Mesendoderm (in vitro differentiated cells): ENCODE measurements at places on chromosomes 1 and 21.

DNA sequence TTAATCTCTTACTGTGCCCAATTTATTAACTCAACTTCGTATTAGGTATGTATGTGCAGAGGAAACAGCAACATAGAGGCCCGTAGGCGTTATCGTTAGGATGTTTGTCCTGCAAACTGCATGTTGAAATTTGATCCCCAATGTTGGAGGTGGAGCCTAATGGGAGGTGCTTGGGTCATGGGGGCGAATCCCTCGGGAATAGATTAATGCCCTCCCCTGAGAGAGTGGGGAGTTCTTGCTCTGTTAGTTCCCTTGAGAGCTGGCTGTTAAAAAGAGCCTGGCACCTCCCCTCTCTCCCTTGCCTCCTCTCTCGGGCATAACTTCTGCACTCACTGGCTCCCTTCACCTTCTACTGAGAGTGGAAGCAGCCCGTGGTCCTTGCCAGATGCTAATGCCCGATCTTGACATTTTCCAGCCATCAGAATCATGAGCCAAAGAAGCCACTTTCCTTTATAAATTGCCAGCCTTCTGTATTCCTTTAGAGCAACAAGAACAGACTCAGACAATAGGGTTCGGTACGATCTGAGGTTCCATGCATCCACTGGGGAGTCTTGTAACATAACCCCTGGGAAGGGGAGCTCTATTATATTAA is 149.0 kb upstream of the RAB4A start:
- no peak for DNase-seq

DNA sequence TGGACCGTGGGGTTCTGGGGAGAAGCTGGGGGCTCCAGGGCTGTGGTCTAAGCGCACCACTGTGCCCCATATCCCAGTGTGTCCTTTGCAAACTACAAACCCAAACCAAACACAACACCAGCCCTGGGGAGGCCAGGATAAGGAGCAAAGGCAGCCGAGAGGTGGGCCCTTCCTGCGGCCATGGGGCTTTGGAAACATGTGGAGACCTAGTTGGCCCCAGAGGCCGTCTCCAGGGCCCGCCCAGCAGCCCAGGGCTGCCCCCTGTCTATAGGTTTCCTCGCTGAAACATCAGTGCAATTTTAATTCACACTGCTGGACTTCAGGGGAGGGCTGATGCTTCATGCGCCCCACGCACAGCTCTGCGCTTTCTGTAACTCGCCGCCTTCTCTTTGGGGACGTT is 61.3 kb downstream of the PRDM16 start:
- no peak for DNase-seq

- peak; percentile 92 for DNase-seq
These were observed 3.0 kb downstream of the RUSC1 start for GRCh38 chr1:155323729-155324036.

GRCh38 chr1:113124366-113124765 is 51.4 kb downstream of the LRIG2 start:
- DNase-seq: no peak

- DNase-seq: no peak
These were observed 5.7 kb upstream of the ACBD6 start for GRCh38 chr1:180507795-180508724.

DNA sequence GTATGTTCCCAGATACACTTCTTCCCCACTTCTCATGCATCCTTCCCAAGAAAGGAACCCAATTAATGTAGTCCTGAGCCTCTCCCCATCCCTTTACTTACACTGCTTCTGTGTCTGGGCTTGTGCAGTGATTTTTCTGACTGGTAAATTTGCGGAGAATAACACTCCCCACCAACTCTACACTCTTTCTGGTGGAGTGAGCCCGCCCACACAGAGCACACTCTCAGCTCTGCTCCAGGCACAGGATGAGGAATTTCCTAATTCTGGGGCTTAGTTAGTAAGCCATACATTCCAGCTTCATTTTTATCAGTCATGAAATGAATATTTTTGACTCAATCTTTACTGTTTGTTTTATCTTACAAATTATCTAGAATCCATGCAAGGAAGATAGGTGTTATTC is 38.6 kb downstream of the FMO4 start:
- no peak for DNase-seq

- peak; percentile 88 for DNase-seq
These were observed 49.6 kb downstream of the ST6GALNAC3 start for GRCh38 chr1:76124196-76124595.

DNA sequence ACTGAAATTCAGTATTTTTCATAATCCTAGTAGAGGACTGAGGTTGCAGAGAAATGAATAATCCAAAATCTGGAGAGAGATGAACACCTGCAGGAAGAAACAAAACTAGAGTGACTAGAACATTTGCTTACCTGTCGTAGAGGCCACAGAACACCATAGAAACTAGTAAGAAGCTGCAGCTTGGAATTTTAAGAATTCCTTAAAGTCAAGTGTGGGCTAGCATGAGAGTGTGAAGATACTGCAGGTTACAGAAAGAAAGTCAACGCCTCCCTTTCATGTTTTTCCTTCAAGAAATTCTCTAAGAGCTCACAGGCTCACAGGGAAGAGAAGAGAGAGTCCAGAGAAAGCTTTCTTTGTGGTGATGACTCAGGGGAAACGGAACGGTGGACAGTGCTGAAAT is 633.7 kb downstream of the LRRIQ3 start:
- peak; percentile 69 for DNase-seq

DNA sequence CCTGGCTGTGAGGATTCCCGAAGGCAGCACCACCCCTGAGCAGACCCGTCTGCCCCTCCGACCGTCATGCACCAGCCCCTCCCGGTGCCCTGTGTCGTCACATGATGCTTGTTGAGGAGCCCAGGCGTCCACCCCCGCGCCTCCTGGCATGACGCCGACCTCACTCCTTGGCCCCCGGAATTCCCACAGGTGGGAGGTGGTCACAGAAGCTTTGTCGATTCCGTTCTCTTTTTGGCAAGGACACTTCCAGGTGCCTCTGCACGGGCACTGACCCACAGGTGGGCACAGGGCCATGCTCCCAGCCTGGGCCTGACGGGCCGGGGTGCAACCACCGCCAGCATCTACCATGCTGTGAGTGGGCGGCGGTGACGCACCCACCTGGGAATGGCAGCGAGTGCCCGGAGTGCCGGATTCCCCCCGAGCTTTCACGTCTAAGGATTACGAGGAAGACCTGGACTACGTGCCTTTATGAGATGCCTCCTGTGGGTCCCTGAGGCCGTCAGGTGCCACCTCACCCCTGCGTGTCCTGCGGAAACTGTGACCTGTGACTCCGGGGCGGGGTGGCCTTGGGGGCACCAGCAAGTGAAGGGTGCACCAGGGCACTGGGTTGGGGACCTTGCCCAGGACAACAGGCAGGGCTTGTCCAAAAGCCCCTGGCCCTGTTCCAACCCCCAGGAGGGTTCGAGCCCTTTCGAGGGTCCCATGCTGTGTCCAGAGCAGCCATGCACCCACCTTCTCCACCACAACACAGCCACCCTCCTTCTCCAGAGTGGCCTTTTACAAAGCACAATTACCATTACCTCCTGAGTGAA is 31.4 kb upstream of the COL6A1 start:
- DNase-seq: no peak

DNA sequence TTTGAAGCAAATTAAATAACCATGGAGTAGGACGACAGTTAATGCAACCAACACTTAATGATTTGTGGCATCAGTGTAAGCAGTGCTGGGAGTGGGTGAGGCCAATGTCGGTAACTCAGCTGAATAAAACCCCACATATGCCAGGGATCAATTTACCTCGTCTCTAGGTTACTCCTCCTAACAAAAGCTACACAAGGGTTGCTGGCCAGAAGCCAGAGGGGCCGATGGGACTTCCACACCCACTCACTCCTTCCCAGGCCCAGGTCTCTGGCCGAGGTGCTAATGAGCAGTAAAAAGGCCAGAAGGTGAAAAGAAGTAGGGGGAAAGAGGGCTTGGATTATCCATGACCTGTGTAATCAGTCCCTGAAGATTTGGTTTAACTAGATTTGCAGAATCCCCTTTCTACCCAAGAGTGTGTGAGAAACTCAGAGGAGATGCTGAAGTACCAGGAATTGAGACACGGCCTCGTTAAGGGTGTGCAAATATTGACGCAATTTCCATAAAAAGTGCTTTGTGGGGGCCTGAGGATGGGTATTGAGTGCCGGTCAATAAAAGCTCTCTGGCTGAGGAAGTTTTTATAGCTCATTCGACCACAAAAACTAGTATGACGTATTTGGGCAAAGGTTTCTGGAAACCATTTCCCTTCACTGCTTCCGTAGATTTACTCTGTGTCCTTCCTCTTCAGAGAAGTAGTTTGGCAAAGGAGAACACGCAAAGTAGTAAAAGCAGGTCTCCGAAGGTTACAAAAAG is 145.5 kb downstream of the TBX15 start:
- peak; percentile 78 for DNase-seq

DNA sequence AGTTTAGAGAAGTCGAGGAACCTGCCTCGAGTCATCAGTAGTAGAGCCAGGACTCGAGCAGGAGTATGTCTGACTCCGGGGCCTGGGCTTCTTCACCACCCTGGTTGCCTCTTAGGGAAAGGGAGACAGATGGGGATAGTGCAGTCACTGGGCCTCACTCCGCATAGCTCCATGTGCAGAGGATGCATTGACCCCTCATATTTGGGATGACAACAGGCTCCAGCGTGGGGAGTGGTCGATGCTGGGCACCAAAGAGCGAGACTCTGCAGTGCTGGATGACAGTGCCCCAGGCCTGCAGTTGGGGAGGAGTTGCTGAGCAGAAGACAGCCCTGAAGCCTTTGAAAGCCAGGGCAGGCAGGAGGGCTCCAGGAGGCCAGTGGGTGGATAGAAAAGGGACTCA is 20.8 kb upstream of the TENT5C start:
- no peak for DNase-seq

DNA sequence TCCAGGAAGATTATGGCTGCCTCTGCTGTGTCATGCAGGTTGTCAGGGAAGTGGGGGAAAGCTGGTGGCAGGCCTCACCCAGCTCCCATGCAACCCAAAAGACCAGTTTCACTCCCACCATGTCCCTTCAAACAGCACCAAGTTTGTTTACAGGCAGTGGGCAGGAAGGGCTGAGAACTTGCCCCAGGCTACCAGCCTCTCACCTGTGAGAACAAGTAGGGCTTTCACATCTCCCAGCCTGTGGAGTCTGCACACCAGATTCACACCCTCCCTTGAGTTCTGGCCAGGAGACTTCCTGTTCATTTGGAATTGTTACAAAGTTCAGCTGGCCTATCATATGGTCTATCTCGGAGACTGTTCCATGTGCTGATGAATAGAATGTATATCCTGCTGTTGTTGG is 27.8 kb downstream of the RPAP2 start:
- no peak for DNase-seq

DNA sequence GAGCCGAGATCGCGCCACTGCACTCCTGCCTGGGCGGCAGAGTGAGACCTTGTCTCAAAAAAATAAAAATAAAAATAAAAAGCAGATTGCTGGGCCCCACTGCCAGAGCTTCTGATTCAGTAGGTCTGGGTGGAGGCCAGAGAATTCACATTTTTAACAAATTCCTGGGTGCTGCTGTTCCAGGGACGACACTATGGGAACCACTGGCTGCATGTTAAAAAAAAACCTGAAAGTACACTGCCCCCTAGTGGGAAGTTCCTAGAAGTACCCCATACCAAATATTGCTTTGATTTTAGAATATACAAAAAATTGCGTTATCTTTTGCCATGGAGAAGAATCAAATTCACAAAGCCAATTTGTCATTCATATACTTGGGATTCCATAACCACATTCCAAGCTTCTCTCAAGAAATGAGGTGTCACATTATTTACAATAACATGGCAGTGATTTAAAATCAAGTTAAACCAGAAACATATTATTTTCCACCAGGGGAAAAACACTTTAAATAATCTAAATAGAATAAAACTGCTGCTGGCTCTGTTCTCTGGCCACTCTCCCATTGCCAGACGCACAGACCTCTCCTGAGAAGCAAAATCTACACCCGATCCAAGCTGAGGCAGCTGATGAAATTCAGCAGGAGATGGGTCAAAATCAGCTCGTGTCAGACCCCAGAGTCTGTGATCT is 27.4 kb downstream of the SYF2 start:
- peak; percentile 71 for DNase-seq

DNA sequence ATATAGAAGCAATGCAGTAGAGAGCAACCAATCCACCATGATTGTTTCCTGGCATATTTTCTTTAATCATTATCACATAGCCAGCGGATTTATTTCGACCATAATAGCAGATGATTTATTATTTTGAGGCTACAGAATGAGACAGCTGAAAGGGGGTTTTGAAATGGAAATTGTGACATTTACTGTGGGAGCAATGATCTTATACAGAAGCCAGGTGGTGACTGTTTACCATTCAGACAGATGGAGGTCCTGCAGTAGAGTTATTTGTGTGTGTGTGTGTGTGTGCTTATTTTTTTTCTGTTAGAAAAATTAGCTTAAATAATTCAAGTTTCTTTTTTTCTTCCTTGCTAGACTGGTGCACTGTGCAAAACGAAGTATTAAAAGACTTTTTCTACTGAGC is 1784.5 kb downstream of the MRPL39 start:
- no peak for DNase-seq

GRCh38 chr1:28091043-28091781 is 2.8 kb upstream of the EYA3 start:
- peak; percentile 61 for DNase-seq

- no peak for DNase-seq
These were observed 17.4 kb downstream of the PDXK start for GRCh38 chr21:43736224-43736883.

DNA sequence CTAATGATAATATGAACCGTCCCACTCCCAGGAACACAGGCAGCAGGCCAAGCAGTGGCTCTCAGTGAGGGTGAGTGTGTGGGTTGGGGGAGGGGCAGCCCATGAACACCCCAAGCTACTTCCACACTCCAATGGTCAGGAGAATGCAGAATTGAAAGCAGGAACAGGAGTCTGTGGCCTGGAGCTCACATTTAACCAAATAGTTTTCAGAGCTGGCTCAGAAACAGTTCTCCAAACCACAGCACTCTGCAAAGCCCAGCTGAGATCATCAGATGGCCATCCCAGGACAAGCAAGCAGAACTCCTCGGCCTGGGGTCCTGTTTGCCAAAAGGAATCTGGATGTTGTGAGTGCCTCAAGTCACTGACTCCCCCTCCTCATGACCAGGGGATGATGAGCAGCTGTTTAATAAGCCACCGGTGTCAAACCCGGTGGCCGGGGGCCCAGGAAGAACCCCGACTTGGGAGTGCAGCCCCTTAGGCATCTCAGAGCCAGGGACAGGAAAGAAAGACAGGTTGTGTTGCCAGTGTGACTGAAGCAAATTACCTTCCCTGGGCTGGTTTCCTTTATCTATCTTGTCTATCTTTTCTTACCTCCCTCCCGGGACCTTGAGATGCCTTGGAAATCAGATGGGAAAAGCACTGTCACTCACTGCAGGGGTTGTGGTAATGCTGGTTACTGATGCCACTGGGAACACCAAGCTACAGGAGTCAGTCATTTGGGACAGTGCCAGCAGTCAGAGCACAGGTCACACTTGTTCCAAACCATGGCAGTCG is 20.4 kb downstream of the DEGS1 start:
- peak; percentile 93 for DNase-seq

DNA sequence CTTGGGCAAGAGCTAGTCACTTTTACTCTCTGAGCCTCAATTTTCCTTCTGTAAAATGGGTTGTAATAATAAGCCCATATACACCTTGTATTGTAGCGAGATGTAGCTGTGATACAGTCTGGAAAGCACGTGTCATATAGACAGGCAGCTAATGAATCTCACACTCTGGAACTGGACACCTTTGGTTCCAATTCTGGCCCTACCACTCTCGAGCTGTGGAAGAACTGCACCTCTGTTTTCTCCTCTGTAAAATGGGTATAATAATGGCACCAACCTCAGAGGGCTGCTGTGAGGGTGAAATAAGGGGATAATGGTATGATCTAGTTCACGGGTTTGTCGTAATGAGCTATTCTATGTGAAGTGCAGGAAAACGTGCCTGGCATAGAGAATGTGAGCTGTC is 668 bp upstream of the PADI4 start:
- no peak for DNase-seq

- no peak for DNase-seq
These were observed 18.3 kb upstream of the NPHP4 start for GRCh38 chr1:6010554-6010953.
